ENCODE measurements at places on chromosomes 16 and 17. TPM values are rescaled to one million over a fixed set of nuclear protein-coding genes. Genes with fewer than 3 reads are reported as not detected.

GRCh38 chr17:72846399-72846798 is 246.1 kb downstream of the SLC39A11 start:
- no peak for DNase-seq

DNA sequence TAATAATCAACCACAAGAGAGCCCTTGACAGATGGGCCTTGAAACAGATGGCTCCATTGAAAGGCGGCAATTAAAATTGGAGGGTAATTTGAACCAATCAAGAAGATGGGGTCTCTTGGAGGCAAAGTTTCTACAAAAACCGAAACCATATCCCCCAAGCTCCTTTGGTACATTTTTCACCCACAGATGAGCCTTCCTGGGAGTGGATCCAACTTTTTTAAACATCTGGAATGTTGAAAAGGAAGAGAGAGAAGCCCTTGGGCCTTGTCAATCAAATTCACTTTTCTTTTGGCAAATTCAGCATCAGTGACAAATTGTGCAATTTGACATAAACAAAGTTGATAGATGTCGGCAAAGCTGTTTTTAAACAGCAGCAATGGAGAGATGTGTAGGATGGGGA is 13.2 kb upstream of the NUP93 start:
- no peak for DNase-seq

- DNase-seq, result no peak
These were observed 13.9 kb downstream of the OTOP3 start for GRCh38 chr17:74949455-74950115.

GRCh38 chr17:2064980-2065785 is 10.3 kb downstream of the HIC1 start:
- DNase-seq, result no peak

GRCh38 chr17:74429604-74430384 is 2.1 kb upstream of the GPRC5C start:
- no peak for DNase-seq

- DNase-seq, result no peak
These were observed 7.7 kb upstream of the PRSS22 start for GRCh38 chr16:2865651-2866050.

GRCh38 chr17:75853433-75853832 is 1.7 kb downstream of the WBP2 start:
- DNase-seq, result no peak

DNA sequence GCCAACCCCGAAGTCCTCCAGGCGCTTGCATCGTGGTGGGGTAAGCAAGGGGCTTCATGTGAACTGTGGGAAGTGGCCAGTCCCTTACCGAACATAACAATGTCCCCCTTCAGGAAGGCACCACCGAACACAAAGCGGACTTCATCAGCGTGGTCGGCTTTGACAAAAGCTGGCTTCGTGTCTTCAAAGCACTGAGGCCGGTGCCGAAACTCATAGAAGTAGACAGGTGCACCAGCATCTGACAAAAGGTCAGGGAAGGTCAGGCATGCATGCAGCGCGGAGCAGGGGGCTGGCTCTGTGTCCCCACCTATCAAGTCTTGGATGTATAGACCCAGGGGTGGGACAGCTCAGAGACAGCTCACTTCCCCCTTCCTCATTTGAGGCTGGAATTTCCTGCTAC is 16.6 kb upstream of the CES1 start:
- no peak for DNase-seq

DNA sequence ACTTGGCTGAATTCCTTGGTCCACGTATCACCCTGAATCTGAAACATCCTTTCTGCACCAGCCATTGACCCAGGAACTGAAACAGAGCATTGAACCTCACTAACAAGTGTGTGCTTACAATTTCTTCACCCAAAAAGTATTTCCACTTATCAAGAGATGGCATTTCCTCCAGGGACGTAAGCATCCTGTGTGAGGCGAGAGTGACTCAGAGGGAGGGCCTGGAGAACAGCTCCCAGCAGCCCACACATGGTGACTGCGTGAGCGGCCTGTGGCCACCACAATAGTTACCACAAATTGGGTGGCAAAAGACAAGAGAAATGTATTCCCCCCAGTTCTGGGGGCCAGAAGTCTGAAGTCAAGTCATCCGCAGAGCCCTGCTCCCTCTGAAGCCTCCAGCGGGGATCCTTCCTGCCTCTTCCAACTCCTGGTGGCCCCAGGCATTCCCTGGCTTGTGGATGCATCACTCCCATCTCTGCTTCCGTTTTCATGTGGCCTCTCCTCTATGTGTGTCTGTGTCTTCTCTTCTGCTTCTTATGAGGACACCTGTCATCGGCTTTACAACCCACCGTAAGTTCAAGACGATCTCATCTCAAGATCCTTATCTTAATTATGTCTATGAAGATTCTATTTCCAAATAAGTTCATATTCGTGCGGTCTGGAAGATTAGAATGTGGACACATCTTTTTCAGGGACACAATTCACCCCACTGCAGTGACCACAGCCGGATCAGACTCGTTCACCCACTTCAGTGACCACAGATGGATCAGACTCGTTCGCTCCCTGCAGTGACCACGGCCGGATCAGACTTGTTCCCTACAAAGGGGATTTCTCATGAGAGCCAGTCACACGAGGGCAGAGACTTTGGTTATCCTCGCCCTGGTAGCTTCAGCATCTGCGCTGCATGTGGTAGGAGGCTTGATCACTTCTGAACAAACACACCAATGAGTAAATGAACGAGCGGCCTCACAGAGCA is 122.6 kb upstream of the FOXF1 start:
- no peak for DNase-seq

DNA sequence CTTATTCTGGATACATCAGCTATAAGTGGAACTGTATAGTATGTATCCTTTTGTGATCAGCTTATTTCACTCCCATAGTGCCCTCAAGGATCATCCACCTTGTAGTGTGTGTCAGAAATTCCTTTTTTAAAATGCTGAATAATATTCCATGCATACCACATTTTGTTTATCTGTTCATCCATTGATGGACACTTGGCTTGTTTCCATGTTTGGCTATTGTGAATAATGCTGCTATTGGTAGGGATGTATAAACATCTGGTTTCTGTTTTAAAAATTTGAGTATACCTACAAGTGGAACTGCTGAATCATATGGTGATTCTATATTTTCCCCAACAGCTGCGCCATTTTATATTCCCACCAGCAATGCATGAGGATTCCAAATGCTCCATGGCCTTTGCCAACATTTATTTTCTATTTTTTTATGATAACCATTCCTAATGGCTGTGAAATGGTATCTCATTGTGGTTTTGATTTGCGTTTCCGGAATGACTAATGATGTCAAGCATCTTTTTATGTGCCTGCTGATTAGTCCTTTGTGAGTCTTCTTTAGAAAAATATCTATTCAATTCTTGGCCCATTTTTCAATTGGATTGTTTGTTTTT is 11.6 kb downstream of the RCVRN start:
- DNase-seq, result no peak

DNA sequence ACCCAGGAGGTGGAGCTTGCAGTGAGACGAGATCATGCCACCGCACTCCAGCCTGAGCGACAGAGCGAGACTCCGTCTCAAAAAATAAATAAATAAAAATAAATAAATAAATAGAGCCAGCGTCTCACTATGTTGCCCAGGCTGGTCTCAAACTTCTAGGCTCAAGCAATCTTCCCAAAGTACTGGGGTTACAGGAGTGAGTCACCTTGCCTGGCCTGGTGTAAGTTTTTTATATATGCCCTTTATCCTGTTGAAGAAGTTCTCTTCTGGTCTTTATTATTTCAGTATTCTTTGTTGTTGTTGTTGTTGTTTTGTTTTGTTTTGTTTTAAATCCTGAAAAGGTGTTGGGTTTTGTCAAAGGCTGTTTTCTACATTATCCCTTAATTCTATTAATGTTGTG is 30.1 kb upstream of the ABCC1 start:
- DNase-seq, result no peak

DNA sequence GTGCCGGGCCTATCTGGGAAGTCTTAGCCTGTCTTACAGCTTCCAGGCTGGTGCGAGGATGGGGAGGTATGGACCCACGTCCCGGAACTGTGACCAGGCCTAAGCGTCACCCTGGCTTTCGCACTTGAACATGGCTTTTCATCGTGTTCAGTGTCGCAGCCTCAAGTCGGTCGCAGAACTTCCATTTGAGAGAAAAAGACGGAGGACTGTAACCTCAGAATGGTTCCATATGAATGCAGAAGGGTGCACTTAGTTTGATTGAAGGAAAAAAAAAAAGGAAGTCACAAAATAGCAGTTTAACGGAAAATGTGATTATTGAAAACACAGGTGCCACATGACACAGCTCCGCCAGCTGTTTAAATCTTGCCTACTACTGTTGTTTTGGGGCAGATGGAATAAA is 30.2 kb upstream of the JPT2 start:
- no peak for DNase-seq

GRCh38 chr17:10748531-10749181 is 18.8 kb upstream of the TMEM220 start:
- DNase-seq, result no peak

DNA sequence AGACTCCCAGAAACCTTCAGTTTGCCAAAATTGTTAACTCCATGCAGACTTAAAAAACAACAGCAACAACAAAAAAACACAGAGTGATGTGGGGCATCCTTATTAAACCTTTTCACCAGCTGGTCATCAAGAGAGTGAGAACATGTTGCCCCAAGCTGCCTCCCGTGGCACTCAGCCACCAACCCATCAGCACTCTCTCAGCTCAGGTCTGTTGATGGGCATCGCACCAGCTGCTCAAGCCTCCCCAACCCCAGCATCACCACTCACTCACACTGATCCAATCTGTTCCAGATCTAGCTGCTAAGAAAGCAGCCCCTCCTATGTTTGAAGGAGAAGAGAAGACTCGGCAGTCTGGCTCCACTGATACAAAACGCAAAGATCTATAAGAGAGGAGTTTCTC is 46.8 kb downstream of the SLC39A11 start:
- no peak for DNase-seq

Gene DPEP2
- 1.2 TPM for polyA plus RNA-seq

GRCh38 chr17:77594416-77595209 is 363.9 kb upstream of the TNRC6C start:
- no peak for DNase-seq

- no peak for DNase-seq
These were observed 322.4 kb downstream of the GRIN2A start for GRCh38 chr16:9859701-9860327.

Gene AIPL1
- 0.06 TPM for polyA plus RNA-seq

- no peak for DNase-seq
These were observed 2.9 kb downstream of the RPH3AL start for GRCh38 chr17:349666-350065.

DNA sequence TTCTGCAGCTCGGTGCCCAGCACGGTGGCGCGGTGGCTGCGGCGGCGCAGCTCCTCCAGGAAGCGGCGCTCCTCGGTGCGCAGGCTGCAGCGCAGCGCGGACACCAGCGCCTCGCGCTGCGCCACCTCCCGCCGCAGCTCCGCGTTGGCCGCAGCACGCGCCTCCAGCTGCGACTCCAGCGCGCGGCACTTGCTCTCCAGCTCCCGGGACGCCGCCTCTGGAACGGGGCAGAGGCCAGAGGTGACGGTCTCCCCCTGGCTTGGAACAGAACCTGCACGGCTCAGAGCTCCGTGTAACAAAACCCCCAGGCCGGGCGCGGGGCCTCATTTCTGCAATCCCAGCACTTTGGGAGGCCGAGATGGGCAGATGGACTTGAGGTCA is 13.2 kb upstream of the CLUH start:
- no peak for DNase-seq

GRCh38 chr17:44119798-44120197 is 3.6 kb downstream of the HDAC5 start:
- no peak for DNase-seq

- no peak for DNase-seq
These were observed 19.7 kb upstream of the SPPL2C start for GRCh38 chr17:45824901-45825492.

Gene SCNN1B
- polyA plus RNA-seq, result 26.5 TPM

DNA sequence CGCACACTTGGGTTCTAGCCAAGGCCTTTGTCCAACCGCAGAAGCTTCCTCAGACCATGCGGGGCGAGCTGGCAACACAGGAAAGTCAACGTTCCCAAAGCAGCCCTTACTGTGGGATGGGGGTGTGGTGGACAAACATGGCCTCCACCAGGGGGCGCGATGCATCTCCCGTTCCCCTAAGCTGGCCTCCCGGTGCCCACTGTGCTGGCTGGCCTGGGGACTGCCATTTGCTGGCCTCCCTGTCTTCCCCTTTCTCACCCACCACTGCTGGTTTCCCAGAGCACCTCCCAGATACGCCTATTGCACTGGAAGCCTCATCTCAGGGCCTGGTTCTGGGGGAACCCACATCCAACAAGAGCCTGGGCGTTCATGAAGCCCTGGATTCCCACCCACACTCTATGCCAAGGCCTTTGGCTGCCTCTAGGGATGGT is 145.3 kb downstream of the IRF8 start:
- DNase-seq, result no peak
